ENCODE measurements at places on chromosomes 2 and 18.

DNA sequence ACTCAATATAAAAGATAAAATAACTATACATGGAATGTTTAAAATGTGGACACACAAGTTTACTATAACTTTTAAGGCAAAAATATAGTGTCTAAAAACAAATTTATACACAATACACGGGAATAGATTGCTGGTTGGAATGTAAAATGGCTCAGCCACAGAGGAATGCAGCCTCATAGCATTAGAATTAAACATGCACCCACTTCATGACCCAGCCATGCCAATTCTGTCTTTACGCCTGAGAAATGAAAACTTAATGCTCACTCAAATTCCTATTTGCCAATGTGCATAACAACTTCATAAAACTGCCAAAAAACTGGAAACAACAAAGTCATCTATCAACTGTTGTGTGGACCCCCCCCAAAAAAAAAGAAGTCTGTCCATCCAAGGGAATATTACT is 1006.6 kb upstream of the POU3F3 start:
- no peak for DNase-seq

DNA sequence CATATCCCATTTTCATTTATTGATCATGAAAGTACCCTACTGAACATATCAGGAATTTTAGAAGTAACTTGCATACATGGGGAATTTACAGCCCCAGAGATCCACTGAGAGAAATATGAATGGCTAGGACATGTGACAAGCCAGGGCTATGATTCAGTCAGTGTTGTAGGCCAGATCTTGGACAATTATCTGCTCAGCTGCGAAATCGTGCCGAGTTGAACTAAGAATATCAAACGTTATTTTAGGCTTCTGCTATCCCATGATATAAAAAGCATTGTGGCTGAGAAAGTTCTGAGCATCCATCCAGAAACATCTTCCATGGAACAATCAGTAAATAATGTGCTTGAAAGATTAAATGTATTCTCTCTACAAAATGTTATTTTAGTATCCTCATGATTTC is 85.7 kb upstream of the UNC80 start:
- DNase-seq, result no peak

- no peak for DNase-seq
Measured at GRCh38 chr2:158413581-158413980, 43.0 kb downstream of the CCDC148 start.

DNA sequence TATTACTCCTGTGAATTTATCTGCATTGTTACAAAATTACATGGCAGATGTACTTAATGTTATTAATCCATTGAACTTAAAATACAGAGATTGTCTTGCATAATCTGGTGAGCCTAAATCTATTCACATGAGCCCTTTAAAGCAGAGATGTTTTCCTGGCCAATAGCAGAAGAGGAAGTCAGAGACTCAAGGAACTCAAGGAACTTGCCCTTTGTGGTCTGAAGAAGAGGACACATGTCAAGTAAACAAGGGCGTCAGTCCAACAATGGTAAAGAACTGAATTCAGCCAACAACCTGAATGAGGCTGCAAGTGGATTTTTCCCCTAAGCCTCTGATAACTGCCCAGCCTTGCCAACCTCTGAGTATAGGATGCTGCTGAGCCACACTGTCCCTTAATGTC is 356.3 kb upstream of the PKDCC start:
- DNase-seq, result no peak

GRCh38 chr18:58400331-58400870 is 228.5 kb downstream of the ALPK2 start:
- no peak for DNase-seq

Data from HL-60 (cell line).